ENCODE measurements at places on chromosomes 12 and 14. TPM values are rescaled to one million over a fixed set of nuclear protein-coding genes. Genes with fewer than 3 reads are reported as not detected.

DNA sequence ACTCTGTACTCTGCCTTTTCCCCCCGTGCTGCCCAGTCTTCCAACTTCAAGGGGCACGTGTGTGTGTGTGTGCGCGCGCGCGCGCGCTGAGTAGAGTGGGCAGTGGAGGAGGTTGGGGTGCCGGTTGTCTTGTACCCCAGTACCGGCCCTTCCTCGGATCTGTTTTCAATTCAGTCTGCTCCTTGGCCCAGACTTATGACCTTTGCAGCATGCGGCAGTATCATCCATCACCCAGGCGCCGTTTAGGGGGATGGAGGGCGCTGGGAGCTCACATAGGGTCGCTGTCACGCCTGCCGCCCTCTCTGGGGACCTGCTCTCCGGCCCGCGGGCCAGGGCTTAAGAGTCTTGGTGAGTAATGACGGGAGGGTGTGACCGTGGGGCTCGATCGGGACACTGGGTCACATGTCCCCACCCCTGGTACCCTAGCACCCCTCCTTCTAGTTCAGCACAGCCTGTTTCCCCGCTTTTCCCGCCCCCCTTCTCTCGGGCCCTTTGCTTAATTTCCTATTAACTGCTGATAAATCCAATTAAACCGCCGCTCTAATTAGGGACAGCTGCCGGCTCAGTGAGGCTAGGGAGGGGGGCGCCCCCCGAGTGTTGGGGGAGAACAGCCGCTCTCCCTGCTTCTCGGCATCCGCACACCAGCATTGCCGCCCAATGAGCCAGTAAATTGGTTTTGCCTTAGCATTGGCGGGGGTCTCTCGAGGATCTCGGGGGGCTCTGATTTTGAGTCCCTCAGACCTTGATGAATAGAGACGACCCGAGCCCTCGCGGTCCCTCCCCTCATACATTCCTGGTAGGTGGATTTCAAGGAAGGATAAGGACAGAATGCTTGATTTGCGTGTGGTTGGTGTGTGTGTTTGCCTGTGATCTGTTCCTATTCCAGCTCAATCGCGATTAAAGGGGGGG lies 9.3 kb downstream of the STAC3 start:
- DNase-seq, result no peak

- no peak for DNase-seq
These were observed 105.2 kb upstream of the EGLN3 start for GRCh38 chr14:34056046-34056445.

GRCh38 chr12:85794531-85794930 lies 41.7 kb downstream of the RASSF9 start:
- DNase-seq, result peak; percentile 5

DNA sequence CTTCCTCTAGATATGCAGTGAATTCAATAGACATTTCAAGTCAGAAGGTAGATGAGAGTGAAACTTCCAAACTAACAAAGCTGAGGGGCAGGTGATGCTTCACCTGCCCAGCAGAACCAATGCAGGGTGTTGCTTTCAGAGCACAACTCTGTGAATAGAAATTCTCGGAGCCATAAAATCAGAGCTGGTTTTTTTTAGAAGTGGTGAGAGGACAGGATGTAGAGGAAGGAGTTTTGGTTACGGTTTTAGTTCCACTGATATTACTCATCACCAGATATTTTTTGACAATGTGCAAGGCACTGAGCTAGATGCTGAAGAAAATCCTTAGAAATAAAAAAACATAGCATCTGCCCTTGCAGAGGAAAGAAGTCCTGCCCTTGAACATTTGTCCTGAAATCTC lies 62.2 kb downstream of the BMP4 start:
- DNase-seq, result no peak

DNA sequence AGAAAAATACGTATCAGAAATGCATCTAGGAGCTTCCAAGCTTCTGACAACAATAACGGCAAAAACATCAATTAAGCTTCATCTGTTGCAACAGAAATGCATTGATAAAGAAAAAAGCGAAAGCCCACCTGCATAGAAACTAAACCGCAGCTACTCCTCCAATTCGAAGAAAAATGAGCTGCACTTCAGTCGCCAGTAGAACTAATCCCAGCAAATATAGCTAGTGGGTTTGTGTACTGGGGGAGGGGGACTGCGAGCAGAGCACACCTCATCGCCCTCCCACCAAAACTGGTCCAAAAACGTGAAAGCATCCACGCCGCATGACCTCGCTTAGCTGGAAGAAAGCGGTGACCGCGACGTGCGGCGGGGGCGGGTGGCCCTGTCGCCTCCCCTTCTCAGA lies 1.2 kb downstream of the SLC35F4 start:
- DNase-seq, result no peak

NANOG gene
- not detected for total RNA-seq

GRCh38 chr14:31966896-31967668 lies 110.0 kb upstream of the ARHGAP5 start:
- no peak for DNase-seq

- peak; percentile 79 for DNase-seq
These were observed at the start of gene LRRC43 for GRCh38 chr12:122182887-122183587. Gene LRRC43, plus strand, starts transcription at chr12:122183123. Its CDS starts 22 bp downstream, at chr12:122183145.

DNA sequence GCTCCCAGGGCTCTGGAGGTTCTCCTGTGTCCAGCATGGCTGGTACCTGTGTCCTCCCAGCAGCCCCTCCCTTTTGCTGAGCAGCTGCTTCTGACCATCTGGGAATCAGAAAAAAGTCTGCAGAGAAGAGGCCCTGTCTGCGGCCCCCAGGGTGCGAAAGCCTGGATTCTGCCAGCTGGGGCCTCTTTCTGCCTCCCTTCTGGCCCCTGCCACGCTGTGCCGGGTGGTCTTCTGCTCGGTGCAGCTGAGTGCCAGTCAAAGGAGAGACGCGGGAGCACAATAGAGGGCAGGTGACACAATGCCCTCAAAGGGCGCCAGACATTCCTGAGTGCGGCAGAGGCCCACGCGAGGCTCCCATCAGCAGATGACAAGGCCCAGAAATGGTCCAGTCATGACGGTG lies 12.6 kb downstream of the BTBD6 start:
- no peak for DNase-seq
